Activated CD8-positive, alpha-beta memory T cell treated with anti-CD3 and anti-CD28 coated beads for 48 hours (primary cell): ENCODE measurements at places on chromosomes 2 and 18.

DNA sequence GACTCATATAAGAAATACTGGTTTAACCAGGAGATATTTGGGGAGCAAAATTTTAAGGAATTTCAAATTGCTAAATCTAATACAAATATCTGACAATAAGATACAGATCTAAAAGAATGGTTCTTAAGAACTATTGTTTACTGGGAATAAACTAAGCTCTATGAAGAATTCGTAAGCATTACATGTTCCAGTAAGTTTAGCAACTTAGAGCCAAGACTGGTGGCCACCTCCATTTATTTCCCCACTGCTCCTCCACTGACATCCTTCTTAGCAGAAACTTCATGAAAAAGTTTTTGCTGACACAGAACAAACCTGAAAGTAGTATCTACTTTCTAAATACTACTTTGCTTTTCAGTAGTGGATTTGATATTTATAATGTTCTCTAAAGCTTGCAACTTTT is 83.0 kb downstream of the ACSL3 start:
- DNase-seq, result no peak

GRCh38 chr2:173054466-173054865 is 21.2 kb upstream of the MAP3K20 start:
- DNase-seq, result no peak

GRCh38 chr18:55280503-55280902 is 307.5 kb downstream of the TCF4 start:
- no peak for DNase-seq

DNA sequence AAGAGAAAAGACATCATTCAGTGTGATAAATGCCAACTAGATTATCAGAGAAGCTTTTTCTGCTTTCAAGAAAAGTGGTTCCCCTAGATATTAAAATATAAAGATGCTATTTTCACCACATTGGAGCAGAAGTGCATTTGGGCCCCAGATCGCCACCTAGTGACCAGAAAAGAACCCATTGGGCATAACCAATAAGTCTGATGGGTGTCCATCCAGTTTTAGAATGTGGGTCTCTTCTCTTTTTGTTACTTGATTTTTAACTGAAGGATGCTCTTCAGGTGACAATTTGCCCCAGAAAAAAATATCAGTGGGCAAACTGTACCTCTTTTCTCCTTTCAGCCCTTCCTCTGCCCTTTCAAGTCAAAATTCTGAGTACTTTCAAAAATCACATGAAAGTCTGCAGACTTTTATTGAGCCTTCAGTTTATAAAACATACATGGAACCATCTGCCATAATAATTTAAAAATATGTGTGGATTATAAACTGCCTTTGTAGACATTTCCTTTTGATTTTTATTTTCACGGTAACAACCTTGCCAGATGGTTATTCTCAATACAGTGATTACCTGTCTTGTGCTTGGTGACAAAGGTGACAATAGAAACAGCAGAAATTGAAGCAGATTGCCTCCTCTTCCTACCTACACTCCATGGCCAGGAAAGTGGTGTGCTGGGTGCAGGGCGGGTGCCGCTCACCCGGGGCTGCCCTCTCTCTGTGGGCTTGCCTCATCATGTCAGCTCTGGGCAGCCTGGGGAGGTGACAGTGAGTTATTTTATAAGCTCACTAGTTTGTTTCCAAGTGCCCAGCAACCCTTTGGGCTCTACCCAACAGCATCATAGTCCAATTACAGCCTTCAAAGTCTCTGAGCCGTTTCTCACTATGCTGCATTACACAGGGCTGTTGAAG is 124.5 kb downstream of the DCDC2C start:
- DNase-seq, result no peak

GRCh38 chr2:71894261-71894660 is 253.4 kb downstream of the CYP26B1 start:
- DNase-seq, result no peak

- DNase-seq, result no peak
Measured at GRCh38 chr2:11752906-11753305, 6.5 kb downstream of the LPIN1 start.

DNA sequence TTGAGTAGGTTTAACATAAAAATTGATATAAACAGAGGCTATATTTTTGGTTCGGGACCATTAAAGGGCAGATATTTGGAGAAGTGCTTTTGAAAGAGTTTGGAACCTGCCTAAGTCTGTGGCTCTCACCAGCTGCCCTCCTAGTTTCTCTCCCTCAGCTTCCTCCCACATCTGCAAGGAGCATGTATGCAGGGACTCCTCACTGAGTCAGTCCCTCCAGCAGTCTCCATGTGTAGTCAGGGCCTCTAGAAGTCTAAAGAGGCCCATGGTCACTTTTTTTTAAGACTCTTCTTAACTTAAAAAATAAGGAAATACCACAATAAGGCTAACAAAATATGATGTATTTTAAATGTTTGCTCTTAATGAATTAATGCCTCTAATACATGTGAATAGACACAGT is 220.0 kb upstream of the TANK start:
- no peak for DNase-seq
